Stimulated activated CD4-positive, alpha-beta T cell treated with anti-CD3 and anti-CD28 coated beads, Interleukin-12 subunit alpha, Interleukin-12 subunit beta, amount 100 ng/mL, for 48 hours (primary cell): ENCODE measurements at places on chromosomes 3 and 15.
A peak's percentile ranks its signal among the peaks of the same experiment; 100 is the strongest.

DNA sequence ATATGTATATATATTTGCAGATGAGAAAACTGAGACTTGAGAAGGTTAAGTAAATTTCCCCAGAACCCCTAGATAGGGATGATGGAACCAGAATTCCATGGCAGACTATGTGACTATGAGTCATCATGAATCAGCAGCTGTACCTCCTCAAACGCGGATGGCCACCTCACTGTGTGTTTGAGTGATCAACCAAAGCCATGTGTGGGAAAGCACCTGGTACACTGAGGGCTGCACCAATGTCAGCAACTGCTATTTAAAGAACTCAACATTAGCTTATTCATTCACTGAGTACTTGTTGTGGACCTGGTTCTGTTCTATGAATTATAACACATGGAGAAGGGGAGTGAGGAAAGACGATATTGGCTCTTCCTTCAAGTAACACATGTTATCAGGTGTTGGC is 377.0 kb downstream of the GAP43 start:
- no peak for DNase-seq

DNA sequence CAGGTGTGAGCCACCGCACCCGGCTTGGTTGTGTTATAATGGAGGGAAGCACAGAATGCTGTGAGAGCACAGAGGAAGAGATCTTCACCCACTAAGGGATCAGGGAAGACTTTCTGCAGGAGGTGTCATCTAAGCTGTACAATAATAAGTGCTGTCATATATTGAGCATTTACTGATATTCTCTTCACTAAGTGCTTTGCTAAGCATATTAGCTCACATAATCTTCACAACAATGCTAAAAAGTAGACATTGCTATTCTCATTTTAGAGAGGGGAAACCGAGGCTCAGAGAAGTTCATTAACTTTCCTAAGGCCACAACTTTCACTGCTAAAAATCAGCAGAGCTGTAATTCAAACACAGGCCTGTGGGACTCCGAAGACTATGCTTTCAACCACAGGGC is 115.3 kb downstream of the CORO2B start:
- no peak for DNase-seq

- DNase-seq = no peak
Measured at GRCh38 chr15:79773128-79773527, 123.7 kb downstream of the MTHFS start.

- DNase-seq = peak; percentile 87
Measured at GRCh38 chr15:38563723-38564519, 693 bp downstream of the RASGRP1 start.
